Activated CD8-positive, alpha-beta T cell treated with anti-CD3 and anti-CD28 coated beads, Interleukin-2, amount 10 ng/mL, durations not matched to agents 7 days and 5 days (primary cell): ENCODE measurements at places on chromosomes 3 and 15.

- no peaks in the 10 kb centered on the region for H3K36me3 ChIP-seq
- H3K27ac ChIP-seq = no peak overlapping the region
- H3K4me3 ChIP-seq = no peak overlapping the region
- DNase-seq = no peak
- no peaks in the 10 kb centered on the region for H3K27me3 ChIP-seq
These were observed 505.4 kb downstream of the ZIC1 start for GRCh38 chr3:147914532-147914931.

DNA sequence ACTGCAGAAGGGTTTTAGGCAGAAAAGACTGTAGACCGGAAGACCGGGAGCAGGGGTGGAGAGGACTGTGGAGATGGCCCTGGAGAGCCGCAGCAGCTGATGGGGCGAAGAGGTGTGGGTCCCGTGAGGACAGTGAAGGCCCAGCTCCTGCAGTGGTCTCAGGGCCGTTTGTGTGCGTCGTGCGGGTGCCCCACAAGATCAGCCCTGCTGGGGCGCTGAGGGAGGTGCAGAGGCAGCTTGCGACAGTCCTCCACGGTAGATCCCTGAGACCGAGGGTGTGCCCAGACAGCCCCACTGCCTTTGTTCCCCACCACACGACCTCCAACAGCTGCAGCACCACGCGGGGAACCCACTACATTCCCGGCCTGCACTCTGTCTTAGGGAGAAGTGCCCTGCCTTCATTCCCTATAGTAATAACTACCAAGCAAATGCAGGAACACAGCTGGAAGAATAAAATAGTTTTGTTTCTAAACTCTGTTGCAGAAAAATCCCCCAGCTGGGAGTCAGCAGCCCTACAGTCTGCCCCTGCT lies 19.0 kb upstream of the CRABP1 start:
- no peaks in the 10 kb centered on the region for H3K4me1 ChIP-seq
- no peak overlapping the region for H3K4me3 ChIP-seq
- H3K36me3 ChIP-seq = no peaks in the 10 kb centered on the region
- no peak overlapping the region for H3K27ac ChIP-seq

DNA sequence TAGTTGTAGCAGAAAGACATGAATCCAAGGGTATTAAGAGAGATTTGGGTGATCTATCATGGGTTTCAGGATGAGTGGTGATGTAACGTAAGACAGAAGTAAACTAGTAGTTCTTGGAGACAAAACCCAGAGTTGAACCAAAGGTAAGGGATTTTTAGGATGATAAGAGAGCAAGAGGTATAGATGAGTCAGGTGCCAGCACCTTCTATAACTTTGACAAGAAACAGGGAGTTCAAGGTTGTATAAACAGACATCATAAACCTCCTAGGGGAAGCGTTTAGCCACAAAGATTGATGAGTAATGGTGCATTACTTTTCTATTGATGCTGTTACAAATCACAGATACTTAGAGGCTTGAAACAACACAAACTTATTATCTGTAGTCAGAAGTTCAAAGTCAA lies 447.3 kb upstream of the ARHGEF26 start:
- no peaks in the 10 kb centered on the region for H3K4me1 ChIP-seq
- no peaks in the 10 kb centered on the region for H3K27me3 ChIP-seq
- H3K4me3 ChIP-seq = no peak overlapping the region
- no peaks in the 10 kb centered on the region for H3K36me3 ChIP-seq
- DNase-seq = no peak
- no peak overlapping the region for H3K27ac ChIP-seq

GRCh38 chr15:35195649-35196048 lies 110.6 kb upstream of the NANOGP8 start:
- no peaks in the 10 kb centered on the region for H3K36me3 ChIP-seq
- DNase-seq = no peak
- no peaks in the 10 kb centered on the region for H3K27me3 ChIP-seq
- H3K4me3 ChIP-seq = no peak overlapping the region

DNA sequence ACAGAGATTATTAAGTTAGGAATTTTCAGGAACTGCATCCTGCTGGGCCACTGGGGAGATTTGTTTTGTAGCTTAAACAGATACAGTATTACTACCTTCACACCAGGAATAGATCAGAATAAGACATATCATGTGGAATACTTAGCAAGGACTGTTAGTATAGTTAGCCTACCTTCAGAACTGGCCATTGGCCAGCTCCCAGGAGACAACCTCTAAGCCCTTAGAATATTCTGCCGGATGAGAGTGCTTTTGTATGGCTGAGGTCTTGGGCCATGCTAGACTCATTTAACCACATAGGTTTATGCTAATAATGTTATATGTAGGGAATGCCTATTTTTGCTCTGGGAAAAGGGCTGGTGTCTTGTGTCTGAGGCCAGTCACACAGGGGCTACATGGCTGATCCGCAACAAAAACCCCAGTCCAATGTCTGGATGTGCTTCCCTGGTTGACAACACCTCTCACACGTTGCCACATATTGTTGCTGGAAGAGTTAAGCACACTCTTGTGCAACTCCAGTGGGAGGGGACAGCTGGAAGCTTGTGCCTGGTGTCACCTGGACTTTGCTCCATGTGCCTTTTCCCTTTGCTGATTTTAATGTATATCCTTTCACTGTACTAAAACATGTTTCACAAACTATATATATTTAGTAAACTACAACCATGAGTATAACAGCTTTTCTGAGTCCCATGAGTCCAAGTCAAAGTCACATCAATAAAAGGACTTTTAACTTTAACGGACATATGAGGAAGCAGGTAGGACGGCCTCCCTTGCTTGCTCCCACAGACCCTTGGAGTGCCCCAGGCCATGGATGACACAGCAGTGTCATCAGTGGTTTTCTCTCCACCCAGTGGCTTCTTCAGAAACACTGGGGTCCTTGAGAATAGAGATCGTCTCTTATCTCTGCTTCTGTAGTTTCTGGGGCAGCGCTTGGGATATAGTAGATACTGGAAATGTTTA lies 118.0 kb upstream of the C3orf80 start:
- no peak overlapping the region for H3K4me3 ChIP-seq
- no peak for DNase-seq
- no peak overlapping the region for H3K27ac ChIP-seq

GRCh38 chr3:28172748-28173147 lies 68.7 kb upstream of the CMC1 start:
- no peak overlapping the region for H3K4me3 ChIP-seq
- peaks cover 14% of the 10 kb centered on the region for H3K4me1 ChIP-seq
- H3K36me3 ChIP-seq = peaks cover 15% of the 10 kb centered on the region
- no peaks in the 10 kb centered on the region for H3K27me3 ChIP-seq
- DNase-seq = no peak
